ENCODE measurements at places on chromosomes 16 and 17.

DNA sequence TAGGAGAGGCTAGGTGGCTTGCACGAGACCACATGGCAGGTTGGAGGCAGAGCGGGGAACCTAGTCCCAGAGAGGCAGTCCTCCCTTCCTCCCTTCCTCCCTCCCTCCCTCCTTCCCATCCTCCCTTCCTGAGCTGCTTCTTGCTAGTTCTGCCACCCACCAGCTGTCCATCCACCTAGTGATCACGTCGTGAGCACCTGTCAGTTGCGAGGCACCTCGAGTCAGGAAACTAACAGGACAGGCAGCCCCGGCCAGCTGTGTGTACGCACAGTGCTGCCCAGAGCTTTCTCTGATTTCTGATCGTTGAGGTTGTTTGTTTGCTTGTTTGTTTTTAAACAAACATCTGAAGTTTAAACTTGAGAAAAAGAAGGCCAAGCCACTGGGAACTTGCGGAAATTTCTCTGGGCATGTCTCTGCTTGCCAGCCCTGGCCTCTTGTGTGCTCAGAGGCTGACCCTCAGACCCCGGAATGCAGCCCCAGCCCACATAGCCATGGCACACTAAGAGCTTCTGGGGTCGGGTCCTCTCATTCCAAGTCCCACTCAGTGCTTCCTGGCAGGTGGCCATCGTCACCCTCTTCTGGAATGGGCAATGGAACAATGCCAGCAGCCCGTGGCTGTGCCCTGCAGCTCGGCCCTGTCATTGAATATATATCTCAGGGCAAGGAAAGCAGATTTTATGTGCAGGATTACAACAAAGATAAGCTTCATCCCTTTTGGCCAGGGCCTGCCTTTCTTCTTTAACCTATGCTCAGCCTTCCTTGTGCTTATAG lies 174.0 kb downstream of the KATNIP start:
- no peak for DNase-seq

DNA sequence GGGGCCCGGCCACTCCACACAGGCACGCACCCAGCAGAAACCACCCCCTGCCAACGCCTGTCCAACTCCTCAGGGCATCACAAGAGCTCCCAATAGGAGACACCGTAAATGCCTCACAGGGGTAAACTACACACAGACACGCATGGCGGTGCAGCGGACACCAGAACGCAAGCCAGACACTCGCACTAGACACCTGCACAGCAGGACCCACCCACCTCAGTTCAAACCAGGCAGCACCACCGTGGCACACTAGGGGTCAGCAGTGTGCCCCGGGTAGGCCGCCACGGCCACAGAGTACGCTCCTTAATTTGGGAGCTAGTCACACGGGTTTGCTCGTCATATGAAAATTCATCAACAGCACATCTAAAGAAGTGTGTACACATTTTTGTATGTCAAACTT lies 3.4 kb downstream of the SLC38A10 start:
- peak; percentile 10 for DNase-seq

DNA sequence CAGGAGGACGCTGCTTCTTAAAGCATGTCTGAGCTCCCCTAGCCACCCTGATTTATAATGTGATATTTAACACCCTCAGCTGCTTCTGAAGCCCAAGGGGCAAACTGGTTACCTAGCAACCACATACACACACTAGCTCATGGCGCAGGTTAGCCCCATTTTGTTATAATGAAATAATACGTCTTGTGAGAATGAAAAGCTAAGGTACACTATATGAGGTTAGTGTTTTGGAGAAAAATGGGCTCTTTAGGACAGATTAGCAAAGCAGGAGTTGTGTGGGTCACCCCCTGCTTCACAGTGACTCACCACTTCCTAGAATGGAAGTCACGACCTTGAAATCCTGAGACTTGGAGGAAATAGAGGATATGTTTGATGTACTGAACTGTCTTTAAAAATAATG lies 404.8 kb upstream of the HSBP1 start:
- DNase-seq: no peak

- no peak for DNase-seq
These were observed 198.7 kb downstream of the KCNJ2 start for GRCh38 chr17:70368011-70368410.

DNA sequence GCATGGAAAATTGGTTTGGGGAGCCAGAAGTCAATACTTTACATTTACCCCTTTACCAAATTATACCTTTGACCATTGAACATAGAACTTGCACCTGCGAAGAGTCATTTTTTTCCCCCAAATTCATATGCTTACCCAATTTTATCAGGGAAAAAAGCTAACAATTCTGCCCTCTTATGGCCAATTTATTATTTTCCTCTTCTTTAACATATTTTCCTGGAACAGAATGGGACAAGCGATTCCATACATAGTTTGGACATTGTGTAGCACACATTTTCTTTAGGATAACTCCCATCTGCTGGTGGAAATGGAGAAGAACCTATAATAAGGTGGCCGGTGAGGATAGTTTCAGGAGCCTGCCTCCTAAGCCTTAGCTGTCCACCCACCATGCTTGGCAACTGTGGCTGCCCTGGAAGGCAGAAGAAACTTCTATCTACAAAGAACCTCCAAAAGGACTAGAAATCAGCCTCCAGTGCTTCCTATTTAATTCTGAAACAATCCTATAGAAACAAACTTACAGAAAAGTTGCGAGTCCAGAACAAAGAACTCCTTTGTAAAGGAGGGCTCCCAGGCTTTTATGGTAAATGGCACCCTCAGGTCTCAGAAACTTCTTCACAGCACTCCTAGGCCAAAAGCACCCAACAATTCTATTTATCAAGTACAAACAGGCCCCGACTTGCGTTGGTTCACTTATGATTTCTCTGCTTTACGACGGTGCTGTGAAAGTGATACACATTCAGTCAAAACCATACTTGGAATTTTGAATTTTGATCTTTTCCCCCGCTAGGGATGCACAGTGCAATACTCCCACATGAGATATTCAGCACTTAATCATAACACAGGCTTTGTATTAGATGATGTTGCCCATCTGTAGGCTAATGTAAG lies 64.1 kb upstream of the CACNG4 start:
- DNase-seq: no peak

- DNase-seq: no peak
These were observed 134.9 kb downstream of the CCT6B start for GRCh38 chr17:34826332-34826731.

- no peak for DNase-seq
These were observed 28.9 kb upstream of the PABPN1L start for GRCh38 chr16:88895335-88895734.

DNA sequence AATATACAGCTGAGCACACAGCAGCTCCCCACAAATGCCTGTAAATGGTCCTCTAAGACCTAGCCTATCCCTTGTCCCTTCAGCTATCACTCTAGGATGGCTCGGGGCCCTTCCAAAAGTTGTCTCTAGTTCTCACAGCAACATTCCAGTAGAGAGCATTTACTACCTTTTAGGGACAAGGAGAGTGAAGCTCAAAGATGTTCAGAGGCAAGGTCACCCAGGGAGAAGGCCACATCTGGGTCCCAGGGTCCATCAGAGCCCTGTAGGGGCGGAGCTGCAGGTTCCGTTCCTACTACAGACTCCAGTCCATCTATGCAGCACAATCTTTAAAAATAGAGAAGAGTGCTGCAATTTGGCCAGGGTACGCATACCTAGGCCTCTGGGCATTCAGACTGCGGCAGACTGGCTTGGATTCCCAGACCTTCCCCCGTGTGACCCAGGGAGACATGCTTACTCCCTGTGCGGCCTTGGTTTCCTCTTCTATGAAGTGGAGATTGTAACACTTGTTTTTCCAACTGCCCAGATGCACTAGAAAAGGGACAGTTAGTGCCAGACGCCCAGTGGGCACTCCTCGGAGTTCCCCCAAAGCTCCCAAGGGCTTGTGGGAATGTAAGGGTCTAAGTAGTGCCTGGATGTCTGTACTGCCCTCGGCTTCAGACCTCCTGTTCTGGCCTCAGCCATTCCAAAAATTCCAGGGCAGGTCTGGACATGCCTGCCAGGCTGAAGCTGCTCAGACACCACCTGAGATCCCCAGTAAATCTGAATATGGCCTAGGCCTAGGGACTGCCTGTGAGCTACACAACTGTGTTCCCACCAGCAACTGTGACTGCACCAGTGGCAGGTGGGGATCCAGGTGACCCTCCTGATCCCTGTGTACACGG lies 2.5 kb downstream of the SLC12A4 start:
- DNase-seq: no peak

GRCh38 chr17:39742856-39743436 lies 5.2 kb downstream of the GRB7 start:
- no peak for DNase-seq

- no peak for DNase-seq
These were observed 14.0 kb upstream of the BAIAP2 start for GRCh38 chr17:81020767-81021497.

DNA sequence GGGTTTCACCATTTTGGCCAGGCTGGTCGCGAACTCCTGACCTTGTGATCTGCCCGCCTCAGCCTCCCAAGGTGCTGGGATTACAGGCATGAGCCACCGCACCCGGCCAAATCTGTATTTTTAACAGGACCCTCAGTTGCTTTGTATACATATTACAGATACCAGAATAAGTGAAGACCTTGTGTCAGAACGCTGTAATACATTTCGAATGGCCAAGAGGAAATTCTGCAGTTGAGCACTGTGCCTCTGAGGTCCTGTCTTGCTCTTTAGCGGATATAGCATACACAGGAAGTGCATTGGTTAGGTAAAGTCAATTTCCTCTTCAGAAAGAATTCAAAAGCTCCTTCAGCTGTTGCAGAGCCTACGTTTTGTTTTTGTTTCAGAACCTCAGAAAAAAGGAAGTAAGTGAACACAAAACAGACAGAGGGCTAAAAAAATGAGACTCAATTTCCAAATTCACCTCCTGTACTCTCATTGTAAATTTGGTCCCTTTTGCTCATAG lies 15.7 kb downstream of the CRLF3 start:
- no peak for DNase-seq

GRCh38 chr17:45038728-45039634 lies 12.5 kb downstream of the DCAKD start:
- no peak for DNase-seq

- peak; percentile 46 for DNase-seq
These were observed 36.6 kb downstream of the CCDC42 start for GRCh38 chr17:8708025-8708461.

- no peak for DNase-seq
These were observed 130.9 kb upstream of the FOXF1 start for GRCh38 chr16:86379505-86379846.

- DNase-seq: no peak
These were observed 13.4 kb downstream of the CASC3 start for GRCh38 chr17:40153603-40154236.

DNA sequence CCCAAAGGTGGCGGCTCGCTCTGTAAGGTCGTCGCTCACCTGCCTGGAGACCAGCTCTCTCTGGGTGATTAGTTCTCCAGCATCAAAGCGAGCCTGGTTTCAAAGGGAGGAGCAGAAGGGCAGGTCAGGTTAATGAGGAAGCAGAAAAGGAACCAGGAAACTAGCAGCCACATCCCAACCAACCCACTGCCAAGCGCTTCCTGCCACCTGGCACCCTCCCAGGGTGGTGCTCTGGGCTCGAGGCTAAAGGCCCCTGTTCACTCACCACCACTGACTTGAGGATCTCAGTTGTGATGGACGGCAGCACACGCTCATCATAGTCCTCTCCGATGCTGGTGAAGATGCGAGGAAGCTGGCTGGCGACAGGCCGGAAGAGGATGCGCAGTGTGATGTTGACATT lies 5.6 kb downstream of the PHB1 start:
- no peak for DNase-seq

DNA sequence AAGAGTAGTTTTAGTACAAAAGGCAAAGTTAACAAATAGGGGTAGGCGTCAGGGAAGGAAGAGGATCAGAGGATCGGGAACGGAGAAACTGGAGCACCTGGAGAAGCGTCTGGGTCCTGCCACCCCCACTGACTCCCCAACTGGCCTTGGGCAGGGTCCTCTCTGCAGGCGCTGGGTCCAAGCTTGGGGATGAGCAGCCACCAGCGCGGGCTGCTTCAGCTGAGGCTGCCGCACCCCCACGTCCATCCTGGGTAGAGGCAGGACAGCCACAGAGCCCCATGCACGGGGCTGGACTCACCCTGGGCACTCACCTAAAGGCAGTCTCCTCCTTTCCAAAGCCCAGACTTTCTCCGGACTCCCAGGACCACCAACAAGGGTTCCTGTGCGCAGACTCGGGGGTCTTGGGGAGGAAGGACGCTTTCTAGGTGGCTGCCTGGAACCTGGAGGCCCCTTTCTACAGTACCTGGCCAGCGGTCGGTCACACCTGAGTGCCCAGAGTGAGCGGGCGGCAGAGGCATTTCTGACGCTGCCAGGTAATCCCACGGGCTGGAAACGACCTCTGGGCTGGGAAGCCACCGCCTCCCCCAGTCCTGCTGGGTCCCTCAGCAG lies 1.1 kb downstream of the HS3ST6 start:
- DNase-seq: no peak

DNA sequence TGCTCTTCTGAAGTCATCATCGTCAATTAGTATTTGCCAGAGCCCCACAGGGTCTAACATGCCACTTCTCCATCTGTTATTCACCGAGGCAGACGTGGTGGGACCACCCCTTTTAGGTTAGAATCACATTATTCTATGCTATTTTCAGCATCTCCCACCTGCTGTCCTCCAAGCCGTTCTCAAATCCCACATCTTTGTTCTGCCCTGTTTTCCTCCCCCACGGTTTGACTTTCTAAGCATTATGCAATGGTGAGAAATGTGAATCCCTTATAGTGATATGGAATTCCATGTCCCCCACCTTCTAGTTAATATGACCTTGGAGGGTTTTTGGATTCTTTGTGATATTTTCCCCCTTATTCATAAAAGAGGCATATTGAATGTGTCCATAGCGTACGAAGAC lies 634.1 kb upstream of the RBFOX1 start:
- DNase-seq: no peak

All from bone marrow (tissue), 2 donors.